ENCODE measurements at places on chromosomes 3 and 15.

GRCh38 chr3:49098429-49098828 is 4.6 kb upstream of the QRICH1 start:
- no peak for DNase-seq

GRCh38 chr3:36696799-36697198 is 67.6 kb downstream of the DCLK3 start:
- DNase-seq, result no peak

- DNase-seq, result no peak
Observed at GRCh38 chr3:117101697-117102096, 392.1 kb downstream of the TUSC7 start.

DNA sequence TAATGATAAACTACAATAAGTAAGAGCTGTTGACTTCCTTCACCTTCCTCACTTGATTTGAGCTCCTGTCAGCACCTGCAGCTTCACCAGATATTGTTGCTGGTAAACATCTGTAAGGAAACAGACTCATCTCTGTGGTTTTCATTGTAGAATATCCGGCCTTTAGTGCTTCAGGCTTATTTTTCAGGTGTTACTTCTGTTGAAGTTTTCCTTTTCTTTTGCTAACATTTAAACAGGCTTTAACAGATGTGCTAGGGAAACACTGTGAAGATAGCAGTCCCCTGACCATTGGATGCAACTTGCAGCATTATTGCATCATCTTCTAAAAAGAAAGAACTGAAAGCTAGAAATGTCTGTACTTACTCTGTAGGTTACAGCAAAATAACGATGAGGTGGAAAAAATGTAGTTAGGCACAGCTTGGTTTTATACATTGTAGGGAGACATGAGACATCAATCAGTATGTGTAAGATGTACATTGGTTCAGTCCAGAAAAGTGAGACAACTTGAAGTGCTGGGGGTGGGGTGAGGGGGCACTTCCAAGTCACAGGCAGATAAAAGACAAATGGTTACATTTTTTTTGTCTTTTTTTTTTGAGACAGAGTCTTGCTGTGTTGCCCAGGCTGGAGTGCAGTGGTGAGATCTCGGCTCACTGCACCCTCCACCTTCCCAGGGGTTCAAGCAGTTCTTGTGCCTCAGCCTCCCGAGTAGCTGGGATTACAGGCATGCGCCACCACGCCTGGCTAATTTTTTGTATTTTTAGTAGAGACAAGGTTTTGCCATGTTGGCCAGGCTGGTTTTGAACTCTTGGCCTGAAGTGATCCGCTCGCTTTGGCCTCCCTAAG is 10.2 kb downstream of the EDEM1 start:
- DNase-seq, result no peak

DNA sequence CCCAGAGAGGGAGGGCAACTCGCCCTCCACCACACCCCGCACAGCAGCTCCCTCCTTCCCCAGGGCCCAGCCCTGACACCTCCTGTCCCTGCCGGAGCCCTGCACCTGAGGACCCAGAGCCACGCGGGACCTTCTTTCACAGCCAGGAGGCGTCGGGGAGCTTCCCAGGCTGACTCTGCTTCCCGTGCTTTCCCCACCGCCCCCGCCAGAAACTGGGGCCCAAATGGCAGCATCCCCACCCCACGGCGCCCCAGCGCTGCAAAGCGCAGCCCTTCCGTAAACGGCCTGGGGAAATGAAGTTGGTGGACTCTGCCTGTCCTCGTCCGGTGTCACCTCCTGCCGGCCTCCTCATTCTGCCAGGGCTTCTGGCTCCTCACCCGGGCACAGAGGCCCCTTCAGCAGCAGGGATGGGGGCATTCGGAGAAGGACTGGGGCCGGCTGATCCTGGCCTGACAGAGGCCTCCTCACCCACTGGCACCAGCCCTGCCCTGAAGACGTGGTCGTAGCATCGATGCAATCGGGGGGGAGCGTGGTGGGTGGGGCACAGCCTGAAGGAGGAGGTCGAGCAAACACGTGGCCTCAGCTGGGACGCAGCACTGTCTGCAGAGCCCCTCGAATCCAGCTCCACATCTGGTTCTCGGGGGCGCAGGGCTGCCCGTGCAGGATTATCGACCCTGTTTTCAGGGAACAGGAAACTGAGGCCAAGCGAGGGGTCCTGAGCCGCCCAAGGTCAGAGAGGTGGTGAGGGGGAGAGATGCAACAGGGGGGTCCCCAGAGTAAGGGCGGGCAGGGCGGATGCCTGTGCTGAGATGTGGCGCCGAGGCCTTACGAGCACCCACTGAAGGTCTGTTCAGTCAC is 235.4 kb downstream of the XXYLT1 start:
- no peak for DNase-seq

DNA sequence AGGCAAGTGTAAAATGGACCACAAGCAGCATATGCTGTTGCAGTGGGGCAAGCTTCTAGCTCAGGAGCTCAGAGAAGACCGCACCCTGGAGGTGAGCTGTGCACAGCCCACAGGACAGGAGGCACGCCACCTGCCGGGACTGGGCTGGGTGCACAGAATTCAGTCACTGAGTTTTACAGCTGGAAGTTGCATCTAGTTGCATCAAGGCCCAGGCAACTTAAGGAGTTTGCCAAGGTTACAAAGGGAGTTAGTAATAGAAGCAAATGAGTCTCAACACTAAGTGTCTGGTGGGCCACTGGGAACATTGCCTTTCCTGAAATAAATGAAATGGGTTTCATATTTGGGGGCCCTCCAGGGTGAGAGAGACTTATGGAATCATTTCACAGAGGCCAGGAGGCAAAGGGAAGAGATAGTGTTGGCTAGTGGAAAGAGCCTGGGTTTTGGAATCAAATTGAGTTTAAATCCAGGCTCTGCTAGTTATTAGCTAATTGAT is 36.0 kb upstream of the TIMP4 start:
- no peak for DNase-seq

- DNase-seq, result no peak
Observed at GRCh38 chr3:53151870-53152660, 8.9 kb upstream of the PRKCD start.

- no peak for DNase-seq
Observed at GRCh38 chr15:48313216-48313615, 18.0 kb upstream of the DUT start.

DNA sequence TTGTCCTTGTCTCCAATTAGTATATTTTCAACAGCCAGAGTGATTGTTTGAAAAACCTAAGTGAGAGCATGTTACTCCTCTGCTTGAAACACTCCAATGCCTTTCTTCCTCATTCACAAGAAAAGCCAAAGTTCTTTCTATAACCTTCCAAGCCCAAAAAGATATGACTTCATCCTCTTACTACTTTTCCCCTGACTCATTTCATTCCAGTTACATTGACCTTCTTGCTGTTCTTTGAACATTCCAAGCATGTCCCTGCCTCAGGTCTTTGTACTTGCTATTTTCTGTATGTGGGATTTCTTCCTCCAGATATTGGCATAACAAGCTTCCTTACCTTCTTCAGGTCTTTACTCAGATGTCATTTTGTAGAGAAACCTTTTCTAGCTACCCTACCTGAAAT is 28.3 kb downstream of the EHHADH start:
- DNase-seq, result no peak

DNA sequence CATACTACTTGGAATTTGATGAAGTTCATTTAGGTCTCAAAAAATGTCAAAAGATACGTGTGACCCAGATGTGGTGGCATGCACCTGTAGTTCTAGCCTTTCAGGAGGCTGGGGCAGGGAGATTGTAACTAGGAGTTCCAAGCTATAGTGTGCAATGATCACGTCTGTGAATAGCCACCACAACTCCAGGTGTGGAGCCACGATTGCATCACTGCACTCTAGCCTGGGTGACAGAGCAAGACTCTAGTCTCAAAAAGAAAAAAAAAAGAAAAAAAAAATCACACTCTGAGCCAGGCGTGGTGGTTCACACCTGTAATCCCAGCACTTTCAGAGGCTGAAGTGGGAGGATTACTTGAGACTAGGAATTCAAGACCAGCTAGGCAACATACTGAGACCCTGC is 14.2 kb downstream of the MAP4 start:
- no peak for DNase-seq

GRCh38 chr15:27124287-27124871 is 153.4 kb downstream of the GABRG3 start:
- DNase-seq, result no peak

DNA sequence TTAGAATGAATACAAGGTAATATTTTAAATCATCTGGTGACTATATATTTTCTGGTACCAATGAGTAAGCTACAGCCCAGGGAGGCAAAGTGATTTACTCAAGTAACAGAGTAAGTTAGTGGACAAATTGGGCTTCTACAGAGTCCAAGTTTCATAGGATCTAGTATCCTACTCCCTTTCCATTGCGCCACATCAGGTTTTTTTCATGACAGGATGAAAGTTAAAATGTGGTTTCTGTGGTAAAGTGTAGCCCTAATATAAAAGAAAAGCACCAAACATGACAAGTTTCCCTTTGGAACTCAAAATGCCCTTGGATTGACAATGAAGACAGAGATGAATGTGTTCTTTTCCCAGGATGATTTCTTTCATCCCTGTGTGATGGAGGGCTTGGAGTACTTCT is 350.8 kb upstream of the ZNF385D start:
- no peak for DNase-seq

- DNase-seq, result no peak
Observed at GRCh38 chr3:171953301-171954022, 85.9 kb upstream of the FNDC3B start.

- peak; percentile 89 for DNase-seq
Observed at GRCh38 chr3:52831500-52832301, 1.2 kb upstream of the ITIH4 start.

- peak; percentile 58 for DNase-seq
Observed at GRCh38 chr3:55169608-55170072, 241.8 kb upstream of the LRTM1 start.

DNA sequence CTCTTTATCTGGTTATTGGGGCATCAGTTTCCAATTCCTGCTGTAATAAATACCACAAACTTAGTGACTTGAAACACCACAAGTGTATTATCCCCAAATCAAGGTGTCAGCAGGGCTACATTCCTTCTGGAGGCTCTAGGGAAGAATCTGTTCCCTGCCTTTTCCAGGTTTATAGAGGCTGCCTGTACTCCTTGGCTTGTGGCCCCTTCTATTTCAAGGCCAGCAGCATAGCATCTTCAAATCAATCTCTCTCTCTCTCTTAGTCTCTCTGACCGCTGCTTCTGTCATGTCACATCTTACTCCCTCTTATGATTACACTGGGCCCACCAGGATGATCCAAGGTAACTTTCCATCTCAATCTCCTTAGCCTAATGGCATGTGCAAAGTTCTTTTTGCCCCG is 44.9 kb upstream of the CA12 start:
- no peak for DNase-seq

DNA sequence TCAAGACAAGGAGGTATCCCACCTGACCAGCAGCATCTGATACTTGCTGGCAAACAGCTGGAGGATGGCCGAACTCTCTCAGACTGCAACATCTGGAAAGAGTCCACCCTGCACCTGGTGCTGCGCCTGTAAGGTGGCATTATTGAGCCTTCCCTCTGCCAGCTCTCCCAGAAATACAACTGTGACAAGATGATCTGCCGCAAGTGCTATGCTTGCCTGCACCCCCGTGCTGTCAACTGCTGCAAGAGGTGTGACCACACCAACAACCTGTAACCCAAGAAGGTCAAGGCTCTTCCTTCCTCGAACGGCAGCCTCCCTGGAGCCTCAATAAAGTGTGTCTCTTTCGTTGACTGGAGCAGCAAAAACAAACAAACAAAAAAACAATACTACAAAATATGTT is 2.2 kb upstream of the SLC4A7 start:
- no peak for DNase-seq

DNA sequence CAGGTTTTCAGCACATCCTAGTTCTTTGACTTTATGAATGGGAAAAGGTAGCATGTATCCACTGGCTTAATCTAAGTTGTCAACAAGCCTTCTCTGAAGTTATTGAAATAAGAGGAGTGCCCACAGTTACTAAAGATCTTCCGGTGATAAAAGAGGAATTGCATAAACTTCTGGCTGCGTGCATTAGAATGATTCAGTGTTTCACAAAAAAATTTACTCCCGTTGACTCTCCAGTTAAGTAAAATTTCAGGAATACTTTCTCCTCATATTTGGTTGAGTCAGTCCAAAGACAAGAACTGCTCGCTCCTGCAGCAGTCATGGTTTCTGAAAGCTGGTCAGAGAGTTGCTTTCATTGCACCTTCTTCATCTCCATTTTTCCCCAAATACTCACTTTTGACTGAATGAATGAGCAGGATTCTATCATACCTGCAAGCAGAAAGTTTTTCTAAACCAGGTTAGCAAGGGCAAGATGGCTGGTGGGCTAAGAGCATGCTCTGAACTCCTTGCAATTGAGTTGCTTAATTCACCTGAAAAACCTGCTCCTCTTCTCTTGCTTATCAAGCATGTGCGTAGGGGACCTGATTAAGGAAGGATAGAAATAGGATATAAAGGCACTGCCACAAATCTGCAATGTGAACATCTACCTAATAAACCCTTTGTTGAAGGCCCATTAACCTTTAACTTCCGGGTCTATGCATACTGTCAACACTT is 64.2 kb upstream of the TIMP4 start:
- peak; percentile 21 for DNase-seq

GRCh38 chr3:66822186-66823008 is 175.7 kb upstream of the KBTBD8 start:
- DNase-seq, result peak; percentile 45

DNA sequence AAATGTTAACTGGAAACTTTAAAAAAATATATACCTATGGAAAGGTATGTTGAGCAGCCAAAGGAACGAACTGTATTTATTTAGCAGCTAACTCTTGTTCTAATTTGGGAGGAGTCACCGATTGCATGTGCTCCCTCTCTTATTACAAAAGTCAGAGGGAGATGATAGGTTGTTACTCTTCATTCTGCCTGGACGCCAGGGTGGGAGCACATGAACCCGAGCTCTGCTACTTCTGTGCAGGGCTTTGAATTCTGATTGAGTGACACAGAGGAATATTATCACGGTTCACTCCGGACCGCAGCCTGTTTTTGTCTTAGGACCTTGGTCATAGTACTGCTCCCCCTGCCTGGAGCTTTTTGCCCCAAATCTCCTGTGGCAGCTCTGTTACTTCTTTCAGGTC is 36.9 kb upstream of the LRIG1 start:
- no peak for DNase-seq

GRCh38 chr3:183178833-183179549 is 16.5 kb upstream of the LAMP3 start:
- no peak for DNase-seq

GRCh38 chr15:100269831-100270230 is 71.9 kb downstream of the ADAMTS17 start:
- DNase-seq, result no peak

DNA sequence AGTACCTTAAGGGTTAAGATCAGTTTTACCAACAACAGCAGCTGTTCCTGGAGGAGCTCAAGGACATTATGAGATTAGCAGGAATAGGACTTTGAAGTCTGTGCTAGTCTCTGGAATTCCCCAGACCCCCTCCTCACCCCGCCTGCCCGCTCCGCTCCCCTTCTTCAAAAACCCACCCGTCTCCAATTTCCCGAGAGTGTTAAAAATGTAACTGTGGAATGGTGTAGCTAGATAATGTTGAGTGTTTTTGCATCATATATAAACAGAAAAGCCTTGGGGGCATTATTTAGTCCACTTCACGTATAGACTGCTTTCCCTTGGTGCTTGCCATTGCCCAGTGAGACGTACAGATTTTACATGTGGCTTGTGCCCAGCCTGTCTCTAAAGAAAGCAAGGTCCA is 65.0 kb upstream of the SEMA6D start:
- DNase-seq, result no peak

Data from HTR-8/SVneo (cell line).